ENCODE measurements at places on chromosomes 4 and X. TPM values are rescaled to one million over a fixed set of nuclear protein-coding genes. Genes with fewer than 3 reads are reported as not detected.
A peak's percentile ranks its signal among the peaks of the same experiment; 100 is the strongest.

DNA sequence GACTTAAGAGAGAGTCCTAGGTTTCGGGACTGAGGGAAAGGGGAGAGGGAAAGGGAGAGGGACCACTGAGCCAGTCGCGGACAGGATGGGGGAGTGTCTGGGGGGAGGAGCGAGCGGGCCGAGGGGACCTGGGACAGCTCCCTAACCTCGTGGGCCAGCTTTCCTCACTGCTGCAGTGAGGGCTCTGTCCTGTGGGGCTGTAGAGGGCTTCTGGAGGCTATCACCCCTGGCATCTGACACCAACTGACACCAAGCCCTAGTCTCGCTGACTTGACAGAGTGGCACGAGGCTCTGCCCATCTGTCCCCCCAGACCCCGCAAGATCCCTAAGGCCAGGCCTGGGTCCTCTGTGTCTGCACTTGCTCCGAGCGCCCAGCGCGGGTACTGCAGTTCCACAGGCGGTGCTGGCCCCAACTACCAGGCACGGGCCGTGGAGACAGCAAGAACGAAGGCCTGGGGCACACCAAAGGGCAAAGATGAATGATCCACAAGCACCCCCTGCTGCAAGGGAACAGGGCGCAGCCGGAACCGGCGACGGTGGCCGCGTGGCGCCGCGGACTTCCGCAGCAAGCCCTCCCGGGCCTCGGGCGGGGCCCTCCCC is 465 bp downstream of the HAUS7 start:
- H3K36me3 ChIP-seq: no peaks in the 10 kb centered on the region
- H3K4me3 ChIP-seq: peak overlapping the region; percentile 42
- no peaks in the 10 kb centered on the region for H3K27me3 ChIP-seq
- no peak for DNase-seq

DNA sequence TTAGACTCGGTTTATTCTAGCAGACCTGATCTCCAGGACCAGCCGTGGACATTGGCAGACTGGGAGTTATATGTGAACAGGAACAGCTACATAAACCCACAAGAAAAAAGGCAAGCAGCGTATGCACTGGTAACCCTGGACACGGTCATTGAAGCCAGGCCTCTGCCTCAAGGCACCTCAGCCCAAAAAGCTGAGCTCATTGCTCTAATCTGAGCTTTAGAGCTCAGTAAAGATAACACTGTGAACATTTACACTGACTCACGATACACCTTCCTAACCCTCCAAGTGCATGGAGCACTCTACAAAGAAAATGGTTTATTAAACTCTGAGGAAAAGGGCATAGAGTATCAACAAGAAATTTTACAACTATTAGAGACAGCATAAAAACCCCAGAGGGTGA is 148.9 kb upstream of the FGF16 start:
- no peaks in the 10 kb centered on the region for H3K36me3 ChIP-seq
- H3K27ac ChIP-seq: no peak overlapping the region
- no peak overlapping the region for H3K4me3 ChIP-seq
- H3K27me3 ChIP-seq: no peaks in the 10 kb centered on the region
- DNase-seq: no peak

Gene NPY1R
- total RNA-seq: not detected

GRCh38 chrX:150234126-150234525 is 129.0 kb upstream of the MAMLD1 start:
- no peak overlapping the region for H3K27ac ChIP-seq
- H3K36me3 ChIP-seq: no peaks in the 10 kb centered on the region
- no peak overlapping the region for H3K4me3 ChIP-seq
- DNase-seq: no peak
